ENCODE measurements at places on chromosomes 16 and 17. TPM values are rescaled to one million over a fixed set of nuclear protein-coding genes. Genes with fewer than 3 reads are reported as not detected.

DNA sequence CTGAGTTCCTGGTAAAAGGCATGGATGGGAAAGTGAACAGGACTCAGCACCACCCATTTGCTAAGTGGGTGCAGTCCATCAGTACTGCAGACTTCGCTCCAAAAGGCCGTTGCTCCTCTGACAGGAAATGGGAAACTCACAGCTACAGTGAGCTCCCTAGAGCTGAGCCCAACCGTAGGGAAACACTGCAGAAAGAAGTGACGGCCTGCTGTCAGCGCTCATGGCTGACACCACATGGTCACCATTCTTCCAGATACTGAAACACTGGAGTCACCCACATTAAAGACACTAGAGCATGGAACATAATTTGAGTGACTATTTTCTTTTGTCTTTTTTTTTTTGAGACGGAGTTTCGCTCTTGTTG lies 31.9 kb downstream of the UBE2O start:
- DNase-seq: no peak

DNA sequence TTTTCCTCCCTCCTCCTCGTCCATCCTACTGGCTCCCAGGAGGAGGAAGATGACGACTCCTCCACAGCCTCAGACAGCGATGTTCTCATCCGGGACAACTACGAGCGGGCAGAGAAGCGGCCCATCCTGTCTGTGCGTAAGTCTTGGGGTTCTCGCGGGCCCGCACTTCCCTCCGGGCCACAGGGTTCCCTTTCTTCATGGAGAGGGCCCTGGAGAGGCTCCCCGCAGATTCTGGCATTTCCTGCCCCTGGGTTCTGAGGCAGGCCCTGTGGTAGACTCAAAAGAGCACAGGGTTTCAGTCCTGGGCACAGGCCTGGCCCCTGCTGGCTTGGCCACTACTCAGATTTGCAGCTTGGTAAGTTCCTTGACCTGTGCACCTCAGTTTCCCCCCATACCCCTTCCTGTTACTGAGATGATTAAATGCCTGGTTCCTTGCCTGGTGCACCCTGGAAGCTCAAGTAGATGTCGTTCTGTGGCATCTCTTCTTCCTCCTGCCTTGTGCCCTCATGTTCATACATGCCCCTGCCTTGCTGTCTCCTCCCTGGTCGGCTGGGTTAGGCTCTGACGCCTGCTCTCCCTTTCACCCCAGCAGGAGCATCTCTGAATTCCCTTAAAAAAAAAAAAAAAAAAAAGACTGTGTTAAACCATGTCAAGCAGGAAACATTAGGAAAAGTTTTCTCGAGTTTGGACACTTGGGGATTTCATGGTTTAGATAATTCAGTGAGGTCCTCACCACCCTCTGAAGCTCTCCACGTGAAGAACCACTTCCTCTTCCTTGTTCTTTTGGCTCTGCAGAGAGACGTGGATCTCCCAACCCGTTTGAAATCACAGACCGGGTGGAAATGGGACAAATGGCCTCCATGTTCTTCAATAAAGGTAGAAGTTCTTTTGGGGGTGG lies 14.3 kb upstream of the NAT9 start:
- DNase-seq: no peak

DNA sequence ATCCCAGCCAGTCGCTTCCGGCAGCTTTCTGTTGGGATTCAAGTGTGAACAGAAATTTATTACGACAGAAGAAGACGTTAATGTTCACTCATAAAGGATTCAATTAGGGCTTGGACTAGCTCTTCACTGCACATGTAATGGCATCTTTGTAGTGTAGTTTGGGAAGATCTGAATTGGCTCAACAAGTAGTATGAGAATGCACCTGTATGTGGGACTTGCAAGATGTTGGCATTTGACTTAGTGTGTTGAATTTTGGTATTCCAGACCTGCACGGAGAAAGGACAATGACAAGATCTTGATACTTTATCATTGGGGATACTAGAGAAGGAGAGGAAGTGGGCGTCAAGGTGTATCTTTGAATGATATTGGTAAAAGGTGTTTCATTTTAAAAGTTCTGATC lies 1.2 kb downstream of the PSMD11 start:
- DNase-seq: no peak

- DNase-seq: no peak
These were observed 10.4 kb downstream of the NHERF1 start for GRCh38 chr17:74758848-74759168.

Gene GNG13
- total RNA-seq: not detected

DNA sequence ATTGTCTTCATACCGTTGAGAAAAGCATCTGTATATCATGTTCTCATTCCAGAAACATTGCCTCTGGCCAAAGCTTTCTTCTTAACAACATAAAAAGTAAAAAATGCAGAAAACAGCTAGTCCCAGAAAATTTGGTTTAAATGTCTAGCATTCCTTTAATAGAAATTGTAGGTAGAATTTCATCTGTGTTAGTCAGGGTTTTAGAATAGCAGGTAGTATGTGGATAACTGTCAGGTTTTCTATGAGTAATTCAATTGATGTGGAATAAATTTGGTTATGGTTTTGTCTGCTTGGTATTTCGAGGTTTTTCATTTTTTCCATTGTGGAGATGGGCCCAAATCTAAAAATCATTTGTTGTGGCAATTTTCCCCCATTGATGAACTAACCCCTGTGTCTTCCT lies 616.7 kb downstream of the KCNJ2 start:
- DNase-seq: no peak

Gene ANKS4B
- total RNA-seq: not detected

DNA sequence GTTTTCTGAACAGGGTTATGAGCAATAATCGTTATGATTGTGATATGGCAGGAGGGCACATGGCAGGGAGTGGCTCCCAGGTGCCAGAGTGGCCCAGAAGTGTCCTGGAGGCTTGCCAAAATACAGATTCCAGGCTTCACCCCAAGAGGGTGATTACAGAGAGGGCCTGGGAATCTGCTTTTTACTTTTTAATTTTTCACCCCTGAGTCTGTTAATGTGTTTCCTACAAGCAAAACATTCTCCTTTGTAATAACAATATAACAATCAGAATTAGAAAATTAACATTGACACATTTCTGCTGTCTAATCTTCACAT lies 212.4 kb downstream of the SNX29 start:
- no peak for DNase-seq

DNA sequence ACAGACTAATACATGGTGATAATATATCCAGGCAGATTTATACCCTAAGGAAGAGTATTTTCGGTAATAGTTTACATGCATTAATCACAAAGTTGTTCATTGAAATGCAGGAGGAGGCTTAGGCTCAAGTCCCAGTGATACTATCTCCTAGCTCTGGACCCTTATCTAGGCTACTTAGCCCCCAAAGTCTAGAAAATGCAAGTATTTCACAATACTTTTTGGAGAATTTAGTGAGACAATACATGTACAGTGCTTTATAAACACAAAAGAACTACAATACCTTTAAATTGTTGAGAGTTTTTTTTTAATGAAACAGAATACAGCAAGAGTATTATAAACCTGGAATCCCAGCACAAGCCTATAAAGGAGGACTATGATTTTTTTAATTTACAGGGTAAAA lies 473.9 kb downstream of the HS3ST3B1 start:
- no peak for DNase-seq

DNA sequence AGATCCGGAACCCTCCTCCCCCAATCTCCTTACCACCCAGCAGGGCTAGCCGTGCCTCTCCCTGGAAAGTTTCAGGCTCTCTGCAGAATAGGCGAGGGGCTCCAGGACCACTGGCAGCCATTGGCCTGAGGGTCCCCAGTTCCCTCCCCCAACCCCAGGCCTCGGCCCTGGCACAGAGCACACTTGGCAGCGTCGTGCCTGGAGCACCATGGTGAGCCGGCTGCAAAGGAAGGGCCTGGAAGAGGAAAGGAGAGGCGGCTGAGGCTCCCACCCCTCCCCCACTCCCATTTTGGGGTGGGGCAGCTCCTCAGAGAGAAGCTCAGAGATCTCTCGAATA lies 369 bp upstream of the BTBD17 start:
- no peak for DNase-seq

DNA sequence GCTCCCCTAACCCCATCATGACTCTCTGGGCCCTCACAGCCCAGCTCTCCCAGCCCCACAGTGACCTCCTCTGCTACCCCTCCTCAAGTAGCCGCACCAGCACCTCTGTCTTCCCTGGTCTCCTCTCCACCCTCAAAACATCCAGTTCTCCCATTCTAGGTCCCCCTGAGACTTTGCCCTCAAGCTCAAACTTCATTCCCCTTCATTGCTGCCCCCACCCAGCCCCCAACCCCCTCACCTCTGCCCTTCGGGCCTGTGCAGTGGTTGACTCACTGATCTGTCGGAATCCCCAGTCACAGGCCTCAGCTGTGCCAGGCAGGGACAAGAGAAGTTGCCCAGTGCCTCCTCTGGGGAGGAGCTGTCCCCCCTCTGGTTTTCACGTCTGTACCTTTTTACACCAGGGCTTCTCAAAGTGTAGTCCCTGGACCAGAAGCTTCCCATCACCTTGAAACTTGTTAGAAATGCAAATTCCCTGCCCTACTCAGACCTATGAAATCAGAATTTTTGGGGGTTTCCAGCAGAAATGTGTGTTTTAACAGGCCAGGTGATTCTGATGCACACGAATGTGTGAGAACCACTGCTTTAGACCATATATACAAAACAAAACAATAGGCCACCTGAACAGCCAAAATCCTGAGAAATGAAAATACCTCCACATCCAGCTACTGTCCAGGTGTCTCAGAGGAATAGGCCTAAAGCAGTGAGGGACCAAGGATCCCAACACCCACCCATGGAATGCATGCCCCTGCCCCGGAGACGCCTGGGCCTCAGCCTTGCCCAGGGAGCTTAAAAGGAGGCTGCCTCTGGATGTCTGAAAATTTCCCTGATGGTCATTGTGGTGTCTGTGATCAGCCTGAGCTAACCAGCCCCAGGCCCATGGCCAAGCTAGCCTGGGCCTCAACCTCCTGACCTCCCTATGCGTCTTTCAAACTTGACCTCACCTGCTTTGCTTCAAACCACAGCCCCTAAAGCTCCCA lies 853 bp upstream of the DOK4 start:
- DNase-seq: no peak

GRCh38 chr16:85998868-85999729 lies 100.1 kb downstream of the IRF8 start:
- no peak for DNase-seq

Gene OMG
- 14.5 TPM for total RNA-seq

- no peak for DNase-seq
These were observed 29.6 kb downstream of the WNT9B start for GRCh38 chr17:46881015-46881414.

DNA sequence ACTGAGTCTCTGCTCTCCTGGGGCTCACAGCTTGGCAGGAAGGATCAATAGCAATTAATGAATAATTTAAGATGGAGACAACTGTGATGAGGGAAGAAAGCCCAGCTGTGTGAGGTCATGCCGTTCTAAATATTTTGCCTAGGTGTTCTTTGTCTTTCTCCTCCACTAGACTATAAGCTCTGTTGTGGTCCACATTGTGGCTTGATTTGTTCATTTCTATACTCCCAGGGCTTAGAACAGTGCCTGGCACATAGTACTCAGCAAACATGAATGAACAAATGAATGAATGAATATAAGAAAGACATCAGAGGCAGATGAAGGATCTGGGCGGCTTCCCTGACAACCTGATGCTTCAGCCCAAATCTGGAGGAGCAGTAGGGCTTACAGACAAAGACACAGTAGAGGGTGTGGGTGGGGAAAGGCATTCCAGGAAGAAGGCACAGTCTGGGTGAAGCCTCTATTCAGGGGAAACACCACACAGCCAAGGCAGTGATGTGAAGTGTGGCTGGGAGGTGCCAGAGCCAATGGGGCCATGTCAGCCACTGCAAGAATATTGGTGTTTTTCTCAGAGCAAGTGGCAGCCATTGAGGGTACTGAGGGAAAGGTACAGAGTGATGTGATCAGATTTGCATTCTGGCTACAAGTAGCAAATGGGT lies 8.3 kb downstream of the CDH13 start:
- no peak for DNase-seq
